Frontal cortex (tissue), 4 donors: ENCODE measurements at places on chromosomes 5 and 9.

DNA sequence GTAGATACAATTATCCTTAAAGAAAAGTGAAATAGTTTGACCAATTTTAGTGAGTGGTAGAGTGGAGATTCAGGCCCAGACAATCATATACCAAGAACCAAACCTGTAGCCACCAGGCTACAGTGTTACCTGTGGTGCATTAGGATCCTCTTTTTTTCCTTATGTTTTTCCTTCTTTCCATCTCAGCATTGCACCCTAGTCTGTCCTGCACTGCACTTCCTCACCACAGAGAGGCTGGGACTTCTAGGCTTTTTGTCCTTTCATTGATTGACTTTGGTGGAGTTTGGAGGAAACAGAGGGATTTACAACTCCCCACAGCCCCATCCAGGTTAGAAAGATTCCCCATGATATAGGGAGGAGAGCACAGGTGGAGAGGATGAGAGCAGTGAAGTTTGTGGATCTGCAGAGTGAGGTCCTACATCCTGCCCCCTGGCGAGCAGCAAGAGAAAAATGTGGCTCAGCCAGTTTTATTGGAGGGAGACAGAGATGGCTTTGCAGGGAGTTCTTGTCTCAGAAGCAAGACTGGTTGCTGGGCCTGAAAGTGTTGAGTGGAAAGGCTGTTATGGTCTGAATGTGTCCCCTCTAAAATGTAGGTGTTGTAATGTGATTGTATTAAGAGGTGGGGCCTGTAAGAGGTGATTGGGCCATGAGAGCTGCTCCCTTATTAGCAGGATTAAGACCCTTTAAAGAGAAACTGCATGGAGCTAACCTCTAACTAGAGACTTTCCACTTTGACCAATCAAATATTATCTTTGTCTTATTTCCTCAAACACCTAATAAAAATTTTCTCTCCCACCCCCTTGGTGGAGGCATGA is 36.2 kb downstream of the KIF4B start:
- no peak for DNase-seq

DNA sequence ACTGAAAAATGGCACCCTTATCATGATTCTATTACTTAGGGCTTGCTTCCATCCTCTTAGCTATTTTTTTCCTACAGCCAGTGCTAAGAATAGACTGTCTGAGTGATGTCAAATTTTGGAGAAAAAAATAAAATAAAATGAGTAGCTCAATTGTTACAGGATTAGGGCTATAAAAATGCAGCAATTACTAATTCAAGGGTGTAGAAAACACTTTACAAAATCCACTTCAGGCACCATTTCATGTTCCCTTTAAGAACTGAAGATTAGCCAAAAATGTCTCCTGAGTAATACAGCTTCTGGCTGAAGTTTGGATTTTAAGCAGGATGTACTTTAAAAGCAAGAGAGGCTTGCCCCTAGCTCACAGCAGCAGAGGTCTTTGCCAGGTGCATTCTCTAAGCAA is 240.5 kb upstream of the IRX1 start:
- no peak for DNase-seq

DNA sequence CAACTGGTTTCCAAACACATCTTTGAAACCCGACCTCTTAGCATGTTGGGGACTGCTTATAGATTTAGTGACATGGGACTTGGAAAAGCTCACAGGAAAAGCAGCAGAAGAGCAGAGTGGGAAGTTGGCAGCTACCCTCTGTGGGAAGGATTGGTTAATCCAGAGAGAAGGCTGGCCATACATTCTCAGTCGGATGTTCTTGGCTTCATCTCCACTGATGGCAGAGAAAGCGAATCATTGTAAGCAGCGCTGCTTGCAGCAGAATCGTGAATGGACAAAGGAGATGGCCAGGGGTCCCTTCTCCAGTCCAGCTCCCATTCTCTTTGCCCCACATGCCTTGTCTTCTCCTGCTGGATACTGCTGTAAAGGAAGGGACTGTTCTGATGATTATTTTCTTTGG is 62.7 kb downstream of the MEGF10 start:
- DNase-seq, result no peak

- DNase-seq, result no peak
Observed at GRCh38 chr5:119017994-119018393, 29.6 kb upstream of the DTWD2 start.

DNA sequence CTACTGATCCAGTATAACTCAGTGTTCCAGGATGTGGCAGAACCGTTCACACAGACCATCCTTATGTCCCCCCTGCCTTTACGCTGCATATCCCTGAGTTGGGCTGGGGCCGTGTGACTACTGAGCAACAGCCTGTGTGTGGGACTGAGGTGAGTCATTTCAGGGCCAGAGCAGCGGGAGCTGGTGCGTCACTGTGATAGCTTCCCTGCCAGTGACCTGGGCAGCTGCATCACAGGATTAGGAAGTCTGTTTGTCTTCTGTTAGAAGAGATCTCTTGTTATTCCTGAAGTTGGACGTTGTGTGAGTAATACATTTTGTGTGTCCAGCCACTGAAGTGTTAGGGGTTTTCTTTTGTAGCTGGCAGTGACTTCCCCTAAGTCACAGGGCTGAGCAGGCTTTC is 35.6 kb downstream of the TPPP start:
- no peak for DNase-seq

DNA sequence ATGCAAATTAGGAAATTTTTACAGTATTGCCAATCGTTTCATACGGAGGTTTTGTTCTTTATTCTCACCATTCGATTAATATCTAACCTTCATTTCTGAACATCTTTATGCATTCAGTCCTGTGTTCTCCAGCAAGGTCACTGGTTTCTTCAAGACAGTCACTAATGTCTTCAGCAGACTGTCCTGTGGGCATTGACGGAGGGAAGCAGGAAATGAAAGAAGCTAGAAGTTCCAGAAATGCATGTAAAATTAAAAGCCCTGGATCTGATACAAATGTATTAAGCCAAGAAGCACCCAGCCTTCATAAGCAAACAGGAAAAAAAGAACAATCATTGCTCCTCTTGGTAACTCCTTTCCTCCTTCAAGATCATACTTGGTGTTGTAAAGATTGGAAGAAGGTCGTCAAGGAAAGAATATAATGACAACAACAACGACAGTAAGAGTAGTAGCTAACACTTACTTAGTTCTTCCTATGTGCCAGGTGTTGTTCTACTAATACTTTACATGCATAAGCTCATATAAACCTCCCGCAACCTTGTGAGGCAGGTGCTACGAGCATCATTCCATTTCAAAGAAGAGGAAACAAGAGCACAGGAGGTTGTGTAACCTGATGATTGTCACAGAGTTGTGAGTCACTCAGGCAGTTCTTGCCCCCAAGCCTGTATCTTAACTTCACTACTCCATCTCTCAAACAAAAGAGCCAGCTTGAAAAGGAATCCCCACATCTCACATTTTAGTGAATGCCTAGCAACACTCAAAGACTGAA is 59.9 kb upstream of the CER1 start:
- DNase-seq, result no peak
